Neural progenitor cell (in vitro differentiated cells): ENCODE measurements at places on chromosomes 12 and 14. TPM values are rescaled to one million over a fixed set of nuclear protein-coding genes. Genes with fewer than 3 reads are reported as not detected.
A peak's percentile ranks its signal among the peaks of the same experiment; 100 is the strongest.

- no peaks in the 10 kb centered on the region for H3K4me1 ChIP-seq
- H3K36me3 ChIP-seq = no peaks in the 10 kb centered on the region
- H3K27me3 ChIP-seq = no peaks in the 10 kb centered on the region
- no peak for DNase-seq
- no peak overlapping the region for H3K27ac ChIP-seq
Observed at GRCh38 chr12:87793131-87793530, 236.1 kb downstream of the C12orf50 start.

- H3K36me3 ChIP-seq = no peaks in the 10 kb centered on the region
- no peak overlapping the region for H3K27ac ChIP-seq
- DNase-seq = no peak
- H3K4me3 ChIP-seq = no peak overlapping the region
- H3K27me3 ChIP-seq = no peaks in the 10 kb centered on the region
- no peaks in the 10 kb centered on the region for H3K4me1 ChIP-seq
Observed at GRCh38 chr12:50246197-50246865, 37.0 kb downstream of the LIMA1 start.

DNA sequence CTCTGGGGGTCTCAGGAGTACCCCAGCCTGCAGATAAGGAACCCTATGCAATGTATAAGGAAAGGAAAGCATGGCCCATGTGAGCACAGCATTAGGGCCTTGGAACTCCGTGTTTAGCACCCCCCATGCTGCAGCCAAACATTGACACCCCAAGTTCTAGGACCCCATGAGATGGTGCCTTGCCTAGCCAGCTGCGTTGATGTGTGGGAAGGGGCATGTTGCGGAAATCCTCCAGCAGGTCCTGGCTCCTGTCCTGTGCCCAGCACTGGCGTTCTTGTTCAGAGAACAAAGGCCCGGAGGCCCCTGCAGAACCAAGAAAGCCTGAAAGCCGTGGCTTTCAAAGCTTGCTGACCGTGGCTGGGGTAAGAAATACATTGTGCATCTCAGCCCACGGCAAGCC, 99.4 kb upstream of the DIO3 start:
- no peak overlapping the region for H3K27ac ChIP-seq
- no peak for DNase-seq
- H3K27me3 ChIP-seq = peaks cover 81% of the 10 kb centered on the region
- no peak overlapping the region for H3K4me3 ChIP-seq
- no peaks in the 10 kb centered on the region for H3K36me3 ChIP-seq
- H3K4me1 ChIP-seq = peaks cover 18% of the 10 kb centered on the region

- no peak overlapping the region for H3K4me3 ChIP-seq
- H3K36me3 ChIP-seq = no peaks in the 10 kb centered on the region
- no peak for DNase-seq
- H3K27ac ChIP-seq = no peak overlapping the region
- no peaks in the 10 kb centered on the region for H3K27me3 ChIP-seq
Observed at GRCh38 chr12:5982106-5982505, 37.0 kb upstream of the ANO2 start.

- H3K4me3 ChIP-seq = no peak overlapping the region
- no peak overlapping the region for H3K27ac ChIP-seq
- H3K4me1 ChIP-seq = peaks cover 7% of the 10 kb centered on the region
- no peaks in the 10 kb centered on the region for H3K27me3 ChIP-seq
- H3K36me3 ChIP-seq = no peaks in the 10 kb centered on the region
- no peak for DNase-seq
Observed at GRCh38 chr14:57574617-57575288, 81.1 kb upstream of the CCDC198 start.

DNA sequence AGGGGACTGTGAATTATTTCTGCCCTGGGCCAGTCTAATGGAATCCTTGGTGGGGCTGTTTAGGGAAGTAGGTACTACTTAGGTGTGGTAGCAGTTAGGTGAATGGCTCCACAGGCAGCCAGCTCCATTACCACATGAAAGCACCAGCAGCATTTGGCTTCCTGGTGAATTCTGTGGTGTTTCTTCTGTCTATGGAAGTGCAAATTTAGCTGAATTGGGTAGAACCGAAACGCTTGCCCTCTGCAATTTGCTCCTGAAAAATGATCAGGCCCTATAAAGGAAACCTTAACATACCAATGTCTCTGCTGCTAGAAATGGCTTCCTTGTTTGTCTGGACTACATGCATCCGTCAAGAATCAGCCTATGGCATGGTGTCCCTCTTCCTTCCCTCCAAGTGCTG, 16.4 kb downstream of the FLRT2 start:
- H3K27me3 ChIP-seq = no peaks in the 10 kb centered on the region
- no peaks in the 10 kb centered on the region for H3K36me3 ChIP-seq
- no peak for DNase-seq

DNA sequence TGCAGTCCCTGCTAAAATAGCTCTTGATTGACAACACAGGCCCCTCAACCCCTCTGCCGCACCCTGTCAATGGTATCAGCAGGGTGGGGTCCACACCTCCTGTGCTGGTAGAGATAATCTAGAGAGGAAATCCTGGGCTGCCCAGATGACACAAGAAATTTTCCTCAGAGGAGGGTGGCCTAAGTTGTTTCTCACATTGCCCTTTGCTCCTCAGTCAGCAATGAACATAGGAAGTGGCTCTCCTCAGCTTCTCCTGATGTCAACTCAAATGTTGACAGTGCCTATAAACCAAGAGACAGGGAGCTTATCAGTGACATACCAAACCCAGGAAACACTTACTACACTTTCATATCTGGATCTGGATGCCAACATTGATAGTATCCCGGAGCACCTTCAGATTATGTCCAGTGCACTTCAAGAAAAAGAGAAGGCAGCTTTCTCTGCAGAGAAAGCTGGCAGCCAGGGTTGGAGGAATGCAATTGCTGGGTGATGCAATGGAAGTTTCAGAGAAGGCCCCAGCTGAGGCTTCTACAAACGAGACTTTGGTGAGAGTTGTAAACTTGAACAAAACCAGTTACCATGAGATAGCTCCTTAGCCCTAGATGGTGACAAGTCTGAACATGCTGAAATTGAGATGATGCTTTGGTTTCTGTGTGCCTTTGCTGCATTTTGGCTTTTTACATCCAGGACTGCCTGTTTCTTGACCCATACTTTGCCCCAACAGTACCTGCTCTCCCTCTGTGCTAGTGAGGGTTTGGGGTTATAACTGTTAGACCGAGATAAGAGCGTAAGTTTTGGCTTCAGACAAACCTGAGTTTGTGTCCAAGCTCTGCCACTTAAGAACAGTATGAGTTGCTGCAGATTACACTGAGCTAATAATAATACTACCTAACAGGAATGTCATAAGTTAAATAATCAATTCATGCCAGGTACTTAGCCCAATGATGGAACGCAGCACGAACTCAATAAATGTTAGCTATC, 183.5 kb downstream of the NUAK1 start:
- no peak overlapping the region for H3K4me3 ChIP-seq
- no peaks in the 10 kb centered on the region for H3K36me3 ChIP-seq
- no peaks in the 10 kb centered on the region for H3K27me3 ChIP-seq
- no peak for DNase-seq
- no peak overlapping the region for H3K27ac ChIP-seq
- H3K4me1 ChIP-seq = no peaks in the 10 kb centered on the region

DNA sequence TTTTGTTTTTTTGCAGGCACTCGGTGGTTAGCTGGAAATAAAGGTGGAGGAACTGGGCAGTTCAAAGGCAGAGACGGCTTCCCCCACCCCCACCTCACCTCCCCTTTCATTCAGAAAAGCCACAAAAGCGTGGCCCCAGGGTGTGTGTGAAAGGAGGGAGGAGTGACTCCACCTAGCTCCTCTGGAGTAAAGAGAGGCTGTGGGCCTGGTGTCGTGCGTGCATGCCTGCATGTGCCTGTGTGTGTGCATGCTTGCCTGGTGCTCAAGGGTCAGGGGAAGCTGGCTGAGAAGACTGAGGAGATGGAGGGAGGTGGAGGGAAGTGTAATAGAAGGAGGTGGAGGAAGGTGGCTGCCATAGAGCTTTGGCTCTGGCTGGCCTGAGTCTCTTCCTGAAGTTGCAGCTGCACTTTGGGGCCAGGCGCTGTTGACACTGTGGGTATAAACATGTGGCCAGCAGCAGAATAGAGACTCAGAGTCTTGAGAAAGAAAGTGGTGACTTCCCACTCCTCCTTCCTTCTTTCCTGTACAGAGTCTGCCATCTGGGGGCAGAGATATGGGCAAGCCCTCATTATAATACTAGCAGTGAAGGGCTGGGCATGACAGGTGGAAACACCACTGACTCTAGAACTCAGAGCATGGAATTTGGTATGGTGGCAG, 36.9 kb upstream of the SINHCAF start:
- H3K4me1 ChIP-seq = peaks cover 40% of the 10 kb centered on the region
- peak overlapping the region; percentile 22 for H3K4me3 ChIP-seq
- H3K36me3 ChIP-seq = no peaks in the 10 kb centered on the region
- peak; percentile 62 for DNase-seq

GRCh38 chr12:125860672-125861288, 795.5 kb downstream of the AACS start:
- no peak overlapping the region for H3K4me3 ChIP-seq
- no peaks in the 10 kb centered on the region for H3K27me3 ChIP-seq
- H3K4me1 ChIP-seq = peaks cover 4% of the 10 kb centered on the region
- no peak for DNase-seq
- H3K36me3 ChIP-seq = no peaks in the 10 kb centered on the region

DNA sequence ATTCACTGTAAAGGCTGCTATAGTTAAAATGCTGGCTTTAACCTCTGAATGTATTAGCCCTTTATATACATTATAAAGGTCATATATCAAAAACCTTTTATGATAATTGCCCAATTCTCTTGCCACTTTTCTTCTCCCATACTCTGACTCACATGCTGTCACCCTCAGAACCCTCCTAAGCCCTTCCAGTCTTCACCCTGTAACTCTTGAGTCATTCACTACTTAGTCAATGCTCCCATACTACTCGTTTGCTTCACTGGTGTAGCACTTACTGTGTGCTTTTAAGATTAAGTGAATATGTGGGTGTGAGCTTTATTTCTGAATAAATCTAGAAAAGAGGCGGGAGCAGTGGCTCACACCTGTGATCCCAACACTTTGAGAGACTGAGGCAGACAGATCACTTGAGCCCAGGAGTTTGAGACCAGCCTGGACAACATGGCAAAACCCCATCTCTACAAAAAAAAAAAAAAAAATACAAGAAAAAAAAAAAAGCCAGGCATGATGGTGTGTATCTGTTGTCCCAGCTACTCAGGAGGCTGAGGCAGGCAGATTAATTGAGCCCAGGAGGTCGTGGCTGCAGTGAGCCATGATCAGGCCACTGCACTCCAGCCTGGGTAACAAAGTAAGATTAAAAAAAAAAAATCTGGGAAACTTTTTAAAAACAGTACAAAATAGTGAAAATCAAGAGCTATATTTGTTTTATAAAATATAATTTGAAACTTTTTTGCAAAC, 37.6 kb downstream of the SPATA7 start:
- H3K4me1 ChIP-seq = peaks cover 6% of the 10 kb centered on the region
- peaks cover 9% of the 10 kb centered on the region for H3K36me3 ChIP-seq
- H3K27ac ChIP-seq = no peak overlapping the region
- H3K4me3 ChIP-seq = no peak overlapping the region

DNA sequence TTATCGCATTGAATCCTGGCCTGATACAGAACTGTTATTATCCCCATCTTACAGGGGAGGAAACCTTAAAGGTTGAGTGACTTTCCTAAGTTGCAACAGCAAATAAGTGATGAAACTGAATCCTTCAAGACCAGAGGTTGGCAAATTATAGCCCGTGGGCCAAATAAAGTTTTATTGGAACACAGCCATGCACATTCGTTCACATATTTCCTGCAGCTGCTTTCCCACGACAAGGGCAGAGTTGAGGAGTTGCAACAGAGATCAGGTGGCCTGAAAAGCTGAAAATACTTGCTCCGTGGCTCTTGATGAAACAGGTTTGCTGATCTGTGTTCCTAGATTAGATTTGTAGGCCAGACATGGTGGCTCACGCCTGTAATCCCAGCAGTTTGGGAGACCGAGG, 126.7 kb downstream of the PHETA1 start:
- H3K4me1 ChIP-seq = no peaks in the 10 kb centered on the region
- H3K36me3 ChIP-seq = no peaks in the 10 kb centered on the region
- no peaks in the 10 kb centered on the region for H3K27me3 ChIP-seq
- H3K27ac ChIP-seq = no peak overlapping the region
- no peak overlapping the region for H3K4me3 ChIP-seq
- no peak for DNase-seq

DNA sequence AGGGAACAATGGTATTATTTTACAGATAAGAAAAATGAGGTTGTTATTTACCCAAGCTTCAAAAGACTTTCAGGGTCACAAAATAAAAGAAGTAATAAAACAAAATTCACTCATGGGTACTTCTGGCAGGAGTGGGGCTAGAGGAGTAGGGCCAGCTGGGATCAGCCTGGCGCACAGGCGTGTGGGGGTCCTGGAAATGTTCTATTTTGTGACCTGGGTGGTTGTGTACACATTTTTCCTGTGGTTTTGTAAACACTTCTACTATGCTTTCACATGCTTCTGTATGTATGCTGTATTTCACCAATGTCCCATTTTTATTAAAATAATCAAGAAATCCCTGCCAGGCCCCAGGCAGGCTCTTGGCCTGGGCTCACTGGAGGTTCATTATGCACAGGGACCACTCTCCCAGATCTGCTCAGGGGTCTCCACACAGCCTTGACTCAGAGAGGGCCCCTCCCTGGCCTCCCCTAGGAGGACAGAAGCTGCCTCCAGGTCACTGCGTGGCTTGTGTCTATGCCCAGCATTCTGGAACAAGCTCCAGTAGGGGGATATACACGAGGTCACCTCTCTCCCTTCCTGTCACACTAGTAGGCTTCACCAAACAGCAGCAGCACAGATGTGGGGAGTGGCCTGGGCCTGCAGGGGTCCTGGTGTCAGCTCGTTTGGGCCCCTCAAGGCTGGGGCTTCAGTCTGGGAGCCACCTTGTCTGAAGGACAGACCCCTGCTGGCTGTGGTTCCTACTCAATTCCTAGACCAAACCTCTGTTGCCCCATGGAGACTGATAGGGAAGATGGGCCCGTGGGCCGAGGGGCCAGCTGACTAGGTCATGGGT, 37.8 kb downstream of the ANAPC7 start:
- H3K27ac ChIP-seq = no peak overlapping the region
- no peaks in the 10 kb centered on the region for H3K36me3 ChIP-seq
- peaks cover 7% of the 10 kb centered on the region for H3K4me1 ChIP-seq

- H3K27me3 ChIP-seq = peaks cover 3% of the 10 kb centered on the region
- peaks cover 9% of the 10 kb centered on the region for H3K4me1 ChIP-seq
- no peak overlapping the region for H3K27ac ChIP-seq
- no peak for DNase-seq
- H3K4me3 ChIP-seq = no peak overlapping the region
- no peaks in the 10 kb centered on the region for H3K36me3 ChIP-seq
Observed at GRCh38 chr12:108231109-108231905, 102.2 kb downstream of the WSCD2 start.

- no peaks in the 10 kb centered on the region for H3K4me1 ChIP-seq
- no peaks in the 10 kb centered on the region for H3K27me3 ChIP-seq
- H3K4me3 ChIP-seq = no peak overlapping the region
- H3K27ac ChIP-seq = no peak overlapping the region
Observed at GRCh38 chr12:49763006-49763591, 21.7 kb downstream of the TMBIM6 start.

GRCh38 chr12:4899364-4899763, 10.3 kb upstream of the KCNA1 start:
- H3K27ac ChIP-seq = no peak overlapping the region
- peak; percentile 14 for DNase-seq
- no peak overlapping the region for H3K4me3 ChIP-seq

The OR6C2 gene
- not detected in 2 replicates for total RNA-seq

The CARMIL3 gene
- total RNA-seq = 0.77 and 1.4 TPM in 2 replicates

The SCNN1A gene
- 1.2 and 5.0 TPM in 2 replicates for total RNA-seq

The ACOT2 gene
- 1.1 and 2.4 TPM in 2 replicates for total RNA-seq

The PAPLN gene
- total RNA-seq = 17.3 and 23.7 TPM in 2 replicates

The CABP1 gene
- 0.47 and 1.6 TPM in 2 replicates for total RNA-seq

The BICDL1 gene
- total RNA-seq = 2.5 and 3.8 TPM in 2 replicates

The FOXN4 gene
- 0.25 TPM in 1 of 2 replicates, not detected in the other for total RNA-seq

The FAM222A gene
- 2.5 and 10.6 TPM in 2 replicates for total RNA-seq

The ANO2 gene
- total RNA-seq = 4.0 and 4.8 TPM in 2 replicates
